Cerebellum (tissue), 4 donors: ENCODE measurements at places on chromosomes 16 and 17. TPM values are rescaled to one million over a fixed set of nuclear protein-coding genes. Genes with fewer than 3 reads are reported as not detected.

KRT36 gene
- not detected for total RNA-seq

KRTAP17-1 gene
- total RNA-seq, result not detected

CDH16 gene
- total RNA-seq, result not detected

CORO7 gene
- total RNA-seq, result 27.4 TPM

DNA sequence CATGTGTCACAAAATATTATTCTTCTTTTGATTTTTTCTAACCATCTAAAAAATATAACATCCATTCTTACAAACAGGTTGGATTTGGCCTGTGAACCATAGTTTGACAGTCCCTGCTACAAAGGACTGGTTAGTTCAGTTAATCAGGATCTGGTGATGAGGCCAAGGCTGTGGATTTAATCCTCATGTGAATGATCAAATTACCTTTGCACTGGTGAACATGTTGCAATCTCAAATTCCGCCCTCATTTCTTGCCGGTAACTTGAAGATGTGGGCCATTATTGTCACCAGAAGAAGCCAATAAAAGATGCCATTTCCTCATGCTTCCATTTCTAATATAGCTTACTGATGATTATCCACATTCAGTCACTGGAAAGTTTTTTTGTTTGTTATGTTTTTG is 35.3 kb upstream of the YPEL2 start:
- DNase-seq, result no peak

DNA sequence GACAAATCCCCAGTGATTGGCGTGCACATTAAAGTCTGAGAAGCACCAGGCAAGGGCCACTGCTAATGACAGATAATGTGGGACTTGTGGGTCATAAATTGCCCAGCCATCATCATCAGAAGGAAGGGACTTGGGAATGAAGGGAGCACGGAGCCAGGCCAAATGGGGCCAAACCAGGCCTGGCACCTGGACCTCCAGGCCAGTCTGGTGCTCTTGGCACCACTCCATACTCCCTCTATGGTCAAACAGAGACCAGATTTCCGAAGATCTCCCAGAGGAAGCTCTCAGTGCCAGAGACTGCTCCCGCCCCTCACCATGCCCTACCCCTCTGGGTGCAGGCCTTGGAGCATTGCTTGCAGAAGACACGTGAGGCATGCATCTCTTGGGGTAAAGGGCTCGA is 142.2 kb downstream of the CCDC182 start:
- peak; percentile 46 for DNase-seq

- no peak for DNase-seq
These were observed 61.4 kb downstream of the BEAN1 start for GRCh38 chr16:66488505-66488904.

DNA sequence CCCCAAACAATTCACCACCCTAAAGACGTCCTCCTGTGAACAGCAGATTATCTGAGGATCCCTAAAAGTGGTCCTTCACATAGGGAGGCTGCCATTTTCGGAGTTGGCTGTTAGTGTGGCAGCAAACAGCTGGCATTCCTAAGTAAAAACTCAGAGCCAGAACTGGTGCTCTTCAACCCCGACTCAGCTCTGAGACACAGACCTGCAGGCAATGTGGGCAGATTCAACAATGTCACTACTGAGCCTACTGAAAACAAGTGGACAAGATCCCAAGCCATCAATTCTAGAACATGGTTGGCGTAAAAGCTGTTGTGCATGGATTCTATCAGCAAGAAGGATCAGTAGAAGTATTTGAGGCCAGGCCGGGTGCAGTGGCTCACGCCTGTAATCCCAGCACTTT is 247.2 kb downstream of the NTN1 start:
- DNase-seq, result no peak

DNA sequence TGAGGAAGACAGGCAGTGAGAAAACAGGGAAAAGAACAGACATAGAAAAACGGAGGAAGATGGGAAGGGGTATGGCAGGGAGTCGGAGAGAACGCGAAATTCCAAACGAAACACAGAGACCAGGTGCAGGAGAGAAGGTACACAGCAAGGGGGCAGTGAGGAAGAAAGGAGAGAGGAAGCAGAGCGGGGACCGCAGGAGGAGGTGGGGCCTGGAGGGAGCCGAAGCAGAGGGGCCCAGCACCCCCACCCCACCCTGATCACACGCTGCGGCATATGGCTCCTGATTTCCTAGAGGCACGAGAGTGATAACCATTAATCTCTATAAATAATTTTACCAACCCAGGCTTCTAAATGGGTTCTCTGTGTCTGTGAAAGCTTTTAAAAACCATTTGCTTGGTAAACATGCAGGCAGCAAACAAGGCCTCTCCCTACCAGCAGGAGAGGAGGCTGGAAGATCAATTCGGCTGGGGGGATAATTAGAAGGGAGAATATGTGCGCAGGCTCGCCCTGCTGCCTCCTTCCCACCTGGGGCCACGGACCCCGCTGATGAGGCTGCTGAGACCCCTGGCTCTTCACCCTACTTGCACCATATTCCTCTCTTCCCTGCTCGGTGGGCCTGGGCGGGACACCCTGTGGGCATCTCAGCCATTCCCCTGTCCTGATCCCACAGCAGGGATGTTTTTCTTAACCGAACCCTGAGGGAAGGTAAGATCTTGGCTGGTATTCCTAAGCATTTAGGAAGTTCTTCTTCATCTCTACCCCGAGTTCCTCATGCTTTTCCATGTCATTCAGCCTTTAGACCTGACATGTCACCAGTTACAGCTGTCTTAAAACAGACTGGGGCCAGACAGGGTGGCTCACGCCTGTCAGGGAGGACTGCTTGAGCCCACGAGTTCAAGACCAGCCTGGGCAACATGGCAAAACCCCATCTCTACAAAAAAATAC is 86.7 kb downstream of the TMEM132E start:
- DNase-seq, result no peak

DNA sequence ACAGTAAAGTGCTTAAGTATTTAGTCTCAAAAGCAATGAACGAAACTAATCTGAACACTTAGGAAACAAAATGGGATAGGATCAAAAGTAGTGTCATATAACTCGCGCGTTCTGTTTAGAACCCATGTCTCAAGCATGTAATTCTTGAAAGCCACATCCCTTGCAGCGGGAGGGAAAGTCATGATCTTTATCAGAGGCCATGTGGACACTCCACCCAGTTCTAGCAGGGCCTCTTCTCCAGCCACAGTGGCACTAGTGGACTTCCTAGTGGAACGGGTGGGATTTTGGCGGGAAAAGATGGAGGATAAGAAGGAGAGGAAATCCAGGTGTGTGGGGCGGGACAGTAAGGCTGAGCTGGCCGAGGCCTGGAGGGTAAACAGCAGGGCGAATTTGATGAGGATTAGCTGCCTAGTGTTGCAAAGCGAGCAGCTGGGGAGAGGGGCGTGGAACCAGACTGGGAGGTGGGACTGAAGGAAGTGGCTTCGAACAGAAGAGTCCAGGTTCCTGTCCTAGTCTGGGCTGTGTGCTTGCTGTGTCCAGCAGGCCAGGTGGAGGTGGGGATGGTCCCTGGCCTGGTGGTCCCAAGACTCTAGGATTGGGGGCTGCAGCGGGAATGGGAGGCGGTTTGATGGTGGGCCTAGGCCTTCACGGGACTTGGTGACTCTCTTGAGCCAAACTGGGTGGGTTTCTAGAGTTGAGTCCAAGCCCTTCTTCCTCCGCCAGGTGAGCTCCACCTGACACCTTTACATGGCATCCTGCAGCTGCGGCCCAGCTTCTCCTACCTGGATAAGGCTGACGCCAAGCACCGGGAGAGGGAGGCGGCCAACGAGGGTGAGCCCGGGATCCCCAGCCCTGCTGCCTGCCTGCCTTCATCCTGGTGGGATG is 15.9 kb downstream of the POLR3E start:
- DNase-seq, result no peak

- DNase-seq, result no peak
These were observed 7.7 kb downstream of the TNS4 start for GRCh38 chr17:40493697-40494096.

GRCh38 chr17:48825446-48826381 is 5.1 kb upstream of the CALCOCO2 start:
- DNase-seq, result no peak

GRCh38 chr17:47243737-47244598 is 9.7 kb upstream of the ITGB3 start:
- no peak for DNase-seq

DNA sequence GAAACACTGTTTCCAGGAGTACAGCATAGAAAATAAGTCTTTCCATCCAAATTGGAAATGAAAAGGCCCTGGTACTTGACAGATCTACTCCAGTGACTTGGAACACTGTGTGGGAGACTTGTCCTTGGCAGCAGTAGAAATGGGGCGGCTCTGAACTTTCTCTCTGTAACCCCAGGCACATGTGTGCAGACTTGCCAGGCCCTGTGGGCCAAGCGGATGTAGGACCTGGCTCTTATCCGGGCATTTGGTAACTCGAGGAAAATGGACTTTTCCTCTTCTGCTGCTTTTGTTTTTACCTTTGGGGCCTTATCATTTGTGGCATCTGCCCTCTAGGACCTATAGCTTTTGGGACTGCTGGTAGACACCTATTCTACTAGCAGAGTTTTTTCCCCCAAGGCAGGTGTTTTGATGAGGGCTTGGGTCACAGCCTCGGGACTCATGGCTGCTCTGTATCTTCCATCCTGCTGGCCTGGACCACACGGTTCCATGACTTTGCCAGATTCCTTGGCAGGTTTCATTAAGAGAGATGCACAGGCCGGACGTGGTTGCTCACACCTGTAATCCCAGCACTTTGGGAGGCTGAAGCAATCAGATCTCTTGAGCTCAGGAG is 43.5 kb downstream of the SMPD3 start:
- DNase-seq, result no peak

GRCh38 chr16:68197250-68197649 is 38.7 kb downstream of the ESRP2 start:
- no peak for DNase-seq

DNA sequence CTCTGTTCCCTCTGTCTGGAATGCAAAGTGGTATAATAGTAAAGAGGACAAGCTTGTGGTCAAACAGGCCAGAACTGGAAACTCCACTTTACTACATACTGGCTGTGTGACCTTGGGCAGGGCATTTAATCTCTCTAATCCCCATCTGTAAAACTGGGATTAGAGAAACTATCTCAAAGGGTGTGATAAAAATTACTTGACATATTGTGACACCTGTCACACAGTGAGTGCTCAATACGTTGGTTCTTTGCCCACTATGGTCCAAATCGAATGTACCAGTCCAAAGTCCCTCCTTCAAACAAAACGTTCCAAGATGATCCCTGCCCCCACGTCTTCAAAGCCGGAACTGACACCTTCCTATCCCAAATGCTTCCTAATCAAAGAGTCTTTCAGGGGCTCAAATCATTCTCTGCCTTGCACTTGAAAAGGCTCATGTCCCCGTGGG is 734 bp downstream of the PGAP3 start:
- DNase-seq, result no peak

DNA sequence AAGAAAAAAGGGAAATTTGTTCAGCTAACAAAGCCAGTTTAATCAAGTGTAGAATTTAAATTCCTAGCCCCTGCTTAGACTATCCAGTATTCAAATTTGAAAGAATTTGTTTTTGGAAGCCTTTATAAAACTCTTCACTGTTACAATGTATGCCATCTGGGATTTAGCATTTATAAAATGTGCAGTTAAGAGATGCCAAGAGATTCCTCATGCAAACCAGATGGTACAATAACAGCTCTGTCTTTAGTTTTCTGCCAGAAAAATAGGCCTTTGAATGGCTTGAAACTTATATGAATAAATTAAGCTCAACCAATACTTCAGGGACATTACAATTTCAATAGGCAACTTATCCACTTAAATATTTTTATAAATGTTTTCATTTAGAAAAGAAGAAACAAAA is 6.8 kb upstream of the ANKS4B start:
- DNase-seq, result peak; percentile 73
